ENCODE measurements at places on chromosomes 5 and 9.

DNA sequence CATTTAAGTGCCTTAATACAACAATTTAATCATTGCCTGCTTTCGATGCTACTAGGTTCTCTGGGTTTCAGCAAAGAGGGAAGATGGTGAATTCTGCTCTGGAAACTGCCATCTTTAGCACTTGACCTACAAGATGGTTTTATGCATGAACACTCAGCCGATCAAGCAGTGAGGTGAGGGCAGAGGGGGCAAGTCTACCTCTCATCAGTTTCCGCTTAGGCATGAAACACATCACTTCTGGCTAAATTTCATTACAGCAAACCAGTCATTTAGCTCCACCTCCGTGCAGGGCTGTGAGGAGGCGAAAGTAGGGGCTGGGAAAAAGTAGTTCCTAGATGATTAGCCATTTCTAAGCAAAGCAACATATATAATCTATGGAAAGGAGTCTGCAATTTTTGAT is 1018.0 kb downstream of the CDH18 start:
- DNase-seq = no peak

DNA sequence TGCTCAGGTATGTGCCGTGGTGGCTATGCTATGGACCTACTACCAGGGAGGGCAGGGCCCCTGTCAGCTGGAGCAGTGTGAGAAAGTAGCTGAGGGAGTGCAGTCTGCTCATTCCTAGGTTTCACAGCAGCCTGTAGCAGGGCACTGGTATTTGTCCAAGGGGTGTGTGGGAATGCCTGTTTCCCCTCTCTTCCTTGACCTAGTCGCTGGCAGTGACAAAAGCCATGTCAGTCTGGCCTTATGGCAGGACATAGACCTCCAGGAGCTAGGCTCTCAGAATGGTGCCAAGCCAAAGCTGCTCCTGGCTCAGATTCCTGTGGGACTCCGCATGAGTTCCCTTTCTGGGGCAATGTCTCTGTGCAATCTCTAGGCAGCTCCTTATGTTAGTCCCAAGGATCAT is 253.9 kb upstream of the TYRP1 start:
- no peak for DNase-seq

GRCh38 chr5:150412319-150413175 is at the start of gene CD74:
CD74 (minus strand) TSS chr5:150412910; CDS start chr5:150412749, 161 bp downstream.
- DNase-seq = peak; percentile 91

DNA sequence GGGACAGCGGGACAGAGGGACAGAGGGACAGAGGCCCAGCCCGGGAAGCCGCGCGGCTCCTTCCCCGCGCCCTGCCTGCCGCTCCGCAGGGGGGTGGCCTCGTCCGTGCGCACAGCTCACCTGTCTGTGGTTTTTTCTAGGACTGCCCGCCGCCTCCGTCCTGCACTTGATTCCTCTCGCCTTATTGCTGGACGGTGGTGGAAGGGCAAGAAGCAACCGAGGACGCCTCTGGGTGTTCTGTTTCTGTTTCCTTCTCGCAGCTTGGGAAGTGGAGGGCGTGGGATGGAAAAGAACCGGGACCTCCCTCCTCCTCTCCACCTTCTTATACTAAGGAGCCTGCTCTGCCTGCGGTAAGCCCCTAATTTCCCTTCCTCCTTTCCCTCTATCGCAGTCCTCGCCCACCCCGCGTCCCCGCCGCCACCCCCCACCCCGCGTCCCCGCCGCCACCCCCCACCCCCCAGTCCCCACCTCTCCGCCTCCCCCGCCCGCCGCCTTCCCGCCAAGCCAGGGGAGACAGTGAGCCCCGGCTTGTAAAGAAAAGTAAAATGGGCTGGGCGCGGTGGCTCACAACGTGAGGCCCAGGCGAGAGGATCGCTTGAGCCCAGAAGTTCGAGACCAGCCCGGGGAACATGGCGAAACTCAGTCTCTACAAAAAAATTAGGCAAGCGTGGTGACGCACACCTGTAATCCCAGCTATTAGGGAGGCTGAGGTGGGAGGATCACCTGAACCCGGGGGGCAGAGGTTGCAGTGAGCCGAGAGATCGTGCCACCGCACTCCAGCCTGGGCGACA is 9.6 kb upstream of the FLT4 start:
- peak; percentile 75 for DNase-seq

GRCh38 chr5:318931-319601 is 2.4 kb upstream of the AHRR start:
- peak; percentile 82 for DNase-seq

GRCh38 chr9:24459953-24460352 is 85.7 kb downstream of the IZUMO3 start:
- DNase-seq = no peak

- DNase-seq = no peak
Observed at GRCh38 chr5:149433524-149434131, 54.5 kb upstream of the IL17B start.

DNA sequence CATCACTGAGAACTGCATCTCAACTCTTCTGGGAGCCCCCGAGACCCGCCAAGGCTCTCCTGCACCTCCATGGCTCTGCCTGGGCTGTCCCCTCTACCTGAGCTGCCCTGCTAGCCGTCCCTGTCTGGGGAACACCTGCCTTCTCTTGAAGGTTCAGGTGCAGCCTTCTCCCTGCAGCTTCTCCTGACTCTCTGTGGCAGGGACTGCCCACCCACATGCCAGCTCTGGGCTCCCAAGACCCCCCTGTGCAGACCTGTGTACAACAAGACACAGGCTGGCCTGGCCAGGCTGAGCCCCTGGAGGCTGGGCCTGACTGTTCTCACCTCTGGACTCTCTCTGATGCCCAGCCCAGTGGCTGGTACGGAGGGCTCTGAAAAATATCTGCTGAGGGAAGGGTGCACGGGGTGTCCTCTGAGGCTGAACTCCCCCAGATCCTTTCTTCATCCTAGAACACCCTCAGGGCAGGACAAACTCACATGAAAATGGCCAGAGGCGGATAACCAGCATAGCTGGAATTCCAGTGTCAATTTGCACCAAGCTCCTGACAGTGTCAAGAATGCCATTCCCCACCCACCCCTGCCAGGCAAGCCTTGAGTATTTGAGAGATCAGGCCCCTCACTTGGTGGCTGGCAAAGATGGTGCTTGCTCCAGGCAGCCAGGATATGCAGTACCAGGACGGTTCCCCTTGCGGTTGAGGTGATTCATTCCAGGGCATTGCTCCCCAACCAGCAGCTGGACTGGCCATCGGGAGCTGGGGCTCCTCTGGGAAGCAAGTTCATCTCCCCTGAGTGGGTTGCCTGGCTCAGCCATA is 40.9 kb upstream of the SLC25A51 start:
- no peak for DNase-seq

GRCh38 chr5:43563321-43563720 is 6.4 kb upstream of the PAIP1 start:
- DNase-seq = no peak

GRCh38 chr9:78860801-78861475 is 564.0 kb downstream of the PSAT1 start:
- no peak for DNase-seq

GRCh38 chr5:169300468-169301385 is at the start of gene SLIT3:
SLIT3 (minus strand) TSS chr5:169301139; CDS start chr5:169300709, 430 bp downstream.
- DNase-seq = no peak

Measured in mesenteric fat pad (tissue), 1 donor.